Activated T-cell treated with anti-CD3 and anti-CD28 coated beads, Interleukin-2, amount 50 U/mL, for 24 hours (primary cell): ENCODE measurements at places on chromosomes 1 and 21.

GRCh38 chr1:56413671-56414199 is 165.6 kb downstream of the PLPP3 start:
- DNase-seq: no peak

DNA sequence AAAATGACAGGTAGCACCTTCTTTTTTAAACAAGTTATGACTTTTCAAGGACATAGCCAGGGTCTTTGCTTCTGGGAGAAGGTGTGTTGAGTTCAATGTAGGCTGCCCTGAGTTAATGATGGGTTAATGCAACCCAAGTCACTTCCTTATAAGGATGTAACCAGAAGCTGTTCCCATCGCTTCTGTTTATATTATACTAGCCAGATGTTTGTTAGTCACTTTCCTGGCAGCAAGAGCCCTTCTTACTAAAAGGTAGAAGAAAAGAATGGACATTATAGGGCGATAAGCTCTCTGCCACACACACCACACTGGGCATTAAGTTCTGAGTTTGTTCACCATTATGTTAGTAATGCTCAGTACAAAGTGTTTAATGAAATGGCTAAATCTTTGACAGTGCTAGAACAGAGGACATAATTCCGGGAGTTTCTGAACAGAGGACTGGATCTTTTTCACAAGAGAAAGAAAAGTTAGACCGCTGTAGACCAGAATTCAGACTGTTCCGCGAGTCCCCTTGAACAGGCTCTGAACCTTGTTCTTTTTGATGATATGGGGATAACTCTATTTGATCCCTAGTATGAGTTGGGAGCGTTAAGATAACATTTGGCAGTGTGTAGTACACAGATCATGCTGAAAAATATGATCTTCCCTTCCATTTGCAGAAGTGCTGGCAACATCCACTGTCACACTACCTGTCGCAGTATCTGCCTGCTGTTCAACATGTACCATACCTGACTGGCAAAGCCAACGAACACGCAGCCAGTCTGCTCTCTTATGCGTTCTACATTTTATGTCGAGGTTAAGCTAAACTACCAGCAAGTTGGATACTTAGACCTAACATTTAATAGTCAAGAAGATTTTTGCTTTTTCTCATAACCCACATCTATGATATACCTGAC is 41.0 kb downstream of the DEGS1 start:
- no peak for DNase-seq

DNA sequence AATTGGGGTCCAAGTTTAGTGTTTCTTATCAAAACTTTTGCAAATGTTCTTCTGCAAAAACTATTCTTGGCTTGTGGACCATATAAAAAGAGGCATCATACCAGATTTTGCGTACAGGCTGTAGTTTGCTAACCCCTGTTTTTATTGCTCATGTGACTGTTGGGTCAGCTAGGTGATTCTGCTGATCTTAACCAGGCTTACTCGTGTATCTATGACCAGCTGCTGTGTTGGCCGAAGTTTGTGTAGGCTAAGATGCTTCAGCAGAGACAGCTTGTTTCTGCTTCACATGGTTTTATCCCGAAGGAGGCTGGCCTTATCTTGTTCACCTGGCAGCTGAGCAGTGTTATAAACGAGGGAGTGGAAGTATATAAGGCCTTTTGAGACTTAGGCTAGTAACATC is 38.2 kb downstream of the POU2F1 start:
- DNase-seq: no peak

- no peak for DNase-seq
These were observed 18.1 kb downstream of the MAPKAPK2 start for GRCh38 chr1:206702803-206703202.

- DNase-seq: peak; percentile 76
These were observed 33.6 kb downstream of the NUAK2 start for GRCh38 chr1:205287767-205288559.

GRCh38 chr1:226676381-226676780 is 62.7 kb downstream of the ITPKB start:
- DNase-seq: no peak

- DNase-seq: no peak
These were observed 53.5 kb downstream of the FOXD2 start for GRCh38 chr1:47491341-47491753.

GRCh38 chr21:38311765-38312164 is 55.0 kb downstream of the KCNJ15 start:
- DNase-seq: no peak

- DNase-seq: no peak
These were observed 37.3 kb downstream of the ZMYND12 start for GRCh38 chr1:42418516-42418915.

- no peak for DNase-seq
These were observed 54.2 kb upstream of the PBX1 start for GRCh38 chr1:164504749-164505148.

- DNase-seq: no peak
These were observed 157.2 kb downstream of the KIF26B start for GRCh38 chr1:245311887-245312536.

DNA sequence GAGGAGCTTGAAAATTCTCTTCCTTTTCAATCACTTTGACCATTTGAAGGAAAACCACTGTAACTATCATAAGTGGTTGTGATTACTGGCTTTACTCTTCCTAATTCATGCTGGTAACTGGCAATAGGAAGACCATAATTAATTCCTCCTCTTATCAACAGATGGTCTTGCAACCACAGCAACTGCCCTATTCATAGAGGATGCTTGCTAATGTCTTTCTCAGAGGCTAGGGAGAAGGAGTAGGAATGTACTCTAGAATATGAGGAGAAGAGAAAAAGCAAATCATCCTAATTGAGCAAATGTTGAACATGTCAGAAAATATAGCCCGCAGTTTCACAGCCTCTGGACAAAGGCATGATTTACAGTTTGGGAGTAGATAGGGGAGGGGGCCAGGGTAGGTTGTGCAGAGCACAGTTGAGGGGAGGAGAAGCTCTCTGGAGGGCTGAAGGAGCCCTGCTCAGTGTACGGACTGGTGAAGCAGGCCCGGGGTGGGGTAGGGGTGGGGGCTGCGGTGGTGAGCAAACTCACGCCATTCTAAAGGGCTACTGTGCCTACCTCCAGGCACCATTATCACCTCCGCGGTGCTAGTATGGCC is 192.9 kb downstream of the PCP4 start:
- DNase-seq: no peak

GRCh38 chr1:59747420-59748024 is 67.2 kb upstream of the HOOK1 start:
- no peak for DNase-seq

DNA sequence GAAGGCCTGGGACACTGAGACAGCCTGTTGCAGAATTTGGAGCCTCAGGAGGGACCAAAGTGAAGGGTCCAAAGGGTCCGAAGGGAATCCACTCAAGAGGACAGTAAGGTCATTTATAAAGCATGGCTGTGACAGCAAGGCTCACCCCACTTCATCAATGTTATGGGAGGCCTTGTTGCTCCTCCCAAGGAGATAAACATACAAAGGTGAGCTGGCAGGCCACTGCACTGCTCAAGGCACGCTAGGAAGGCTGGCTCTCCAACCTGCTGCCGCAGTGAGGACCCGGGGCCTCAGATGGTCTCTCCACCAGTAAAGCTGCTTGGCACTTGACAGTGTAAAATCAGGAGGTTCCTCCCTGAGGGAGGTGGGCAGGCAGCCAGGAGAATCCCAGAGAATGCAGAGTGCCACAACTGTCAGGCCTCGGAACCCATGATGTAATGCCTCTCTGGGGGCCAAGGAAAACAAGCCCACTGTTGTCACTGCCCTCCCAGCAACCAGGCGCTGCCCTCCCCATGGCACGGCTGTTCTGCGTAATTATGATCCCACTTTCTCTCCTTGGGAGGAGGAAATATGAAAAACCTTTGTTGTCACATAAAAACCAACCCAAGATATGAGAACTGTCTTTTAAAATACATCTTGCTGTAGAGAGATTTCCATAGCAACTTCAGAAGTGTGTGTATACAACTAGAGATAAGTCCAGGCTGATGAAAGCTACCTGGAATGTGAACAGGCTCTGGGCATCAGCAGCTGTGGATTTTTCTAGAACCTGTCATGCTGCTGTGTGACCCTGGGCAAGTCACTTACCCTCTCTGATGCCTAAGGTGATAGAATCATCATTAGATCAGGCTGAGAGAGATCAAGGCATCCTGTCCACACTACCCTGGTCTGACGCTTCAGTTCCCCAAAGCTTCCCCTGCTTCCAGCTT is 102.5 kb downstream of the KCNN3 start:
- DNase-seq: no peak

DNA sequence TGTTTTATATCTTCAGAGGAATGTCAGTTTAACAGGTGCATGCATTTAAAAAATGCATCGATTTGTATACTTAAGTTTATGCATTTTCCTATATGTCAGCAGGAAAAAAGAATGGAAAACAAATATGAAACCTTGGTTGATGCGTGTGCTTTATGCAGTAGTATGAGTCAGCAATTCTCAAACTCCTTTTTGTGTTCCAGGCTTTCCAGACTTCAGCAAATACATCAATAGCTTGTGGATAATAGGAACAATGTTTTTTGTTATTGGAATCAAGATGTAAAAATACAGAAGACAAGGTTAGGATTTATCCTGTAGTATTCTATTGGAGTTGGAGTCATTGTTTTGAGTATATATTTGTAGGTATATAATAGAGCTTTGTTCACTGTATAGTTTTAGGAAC is 45.2 kb downstream of the CHODL start:
- no peak for DNase-seq

GRCh38 chr1:48870596-48870995 is 93.9 kb upstream of the BEND5 start:
- DNase-seq: no peak

- DNase-seq: no peak
These were observed at the start of gene CD101 for GRCh38 chr1:117001254-117001927. CD101 (plus strand) TSS chr1:117001760; CDS start chr1:117001818, 58 bp downstream.

DNA sequence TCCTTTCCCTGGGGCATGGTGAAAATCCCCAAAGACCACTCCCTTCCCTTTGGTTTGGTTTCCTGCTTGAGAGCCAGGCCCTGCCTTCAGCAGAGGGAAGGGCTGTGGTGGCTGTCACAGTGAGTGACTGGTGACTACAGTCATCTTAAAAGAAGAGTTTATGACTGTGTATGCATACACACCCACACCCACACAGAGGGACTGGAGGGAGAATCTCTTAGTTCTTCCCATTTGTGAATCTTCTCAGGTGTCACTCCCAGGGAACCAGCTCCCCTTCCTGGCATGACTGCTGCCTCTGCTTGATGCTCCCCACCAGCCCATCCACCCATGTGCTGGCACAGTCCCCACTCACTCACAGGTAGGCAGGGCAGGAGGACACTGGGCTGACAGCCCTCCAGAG is 3.9 kb upstream of the KCNA2 start:
- no peak for DNase-seq

DNA sequence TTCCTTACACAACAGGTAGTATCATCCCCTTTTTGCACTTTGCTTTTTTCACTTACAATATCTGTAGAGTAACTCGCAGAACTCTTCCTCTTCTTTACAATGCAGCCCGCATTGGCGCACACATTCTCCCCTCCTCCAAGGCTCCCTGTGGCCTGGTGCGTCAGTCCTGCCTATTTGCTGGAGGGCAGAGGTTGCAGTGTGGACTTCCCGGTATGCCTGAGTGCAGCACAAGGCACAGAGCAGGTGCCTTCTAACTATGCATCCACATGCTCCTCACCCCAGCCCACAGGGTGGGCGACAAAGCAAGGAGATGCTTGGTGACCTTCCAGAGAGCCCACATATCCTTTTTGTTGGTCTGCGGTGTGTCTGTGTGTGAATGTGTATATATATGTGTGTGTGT is 53.3 kb downstream of the ARHGEF11 start:
- no peak for DNase-seq

DNA sequence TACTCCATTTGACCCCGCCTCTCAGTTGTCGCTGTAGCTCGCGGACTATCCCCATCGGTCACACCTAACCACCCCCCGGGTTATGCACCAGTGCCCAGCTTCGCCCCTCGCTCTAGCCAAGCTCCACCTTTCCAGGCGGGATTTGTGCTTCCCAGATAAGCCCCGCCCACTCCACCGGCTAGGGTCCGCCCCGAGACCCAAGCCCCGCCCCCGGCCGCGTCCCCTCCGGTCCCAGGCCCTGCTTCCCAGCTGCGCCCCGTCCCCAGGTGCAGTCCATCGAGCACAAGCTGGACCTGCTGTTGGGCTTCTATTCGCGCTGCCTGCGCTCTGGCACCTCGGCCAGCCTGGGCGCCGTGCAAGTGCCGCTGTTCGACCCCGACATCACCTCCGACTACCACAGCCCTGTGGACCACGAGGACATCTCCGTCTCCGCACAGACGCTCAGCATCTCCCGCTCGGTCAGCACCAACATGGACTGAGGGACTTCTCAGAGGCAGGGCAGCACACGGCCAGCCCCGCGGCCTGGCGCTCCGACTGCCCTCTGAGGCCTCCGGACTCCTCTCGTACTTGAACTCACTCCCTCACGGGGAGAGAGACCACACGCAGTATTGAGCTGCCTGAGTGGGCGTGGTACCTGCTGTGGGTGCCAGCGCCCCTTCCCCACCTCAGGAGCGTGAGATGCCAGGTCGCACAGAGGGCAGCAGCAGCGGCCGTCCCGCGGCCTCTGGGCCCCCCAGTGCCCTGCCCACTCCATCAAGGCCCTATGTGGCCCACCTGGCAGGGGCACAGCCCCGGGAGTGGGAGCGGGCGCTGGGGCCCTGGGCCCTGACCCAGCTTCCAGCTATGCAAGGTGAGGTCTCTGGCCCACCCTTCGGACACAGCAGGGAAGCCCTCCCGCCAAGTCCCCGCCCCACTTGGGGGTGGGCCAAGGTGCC is 23.9 kb downstream of the CITED4 start:
- no peak for DNase-seq

DNA sequence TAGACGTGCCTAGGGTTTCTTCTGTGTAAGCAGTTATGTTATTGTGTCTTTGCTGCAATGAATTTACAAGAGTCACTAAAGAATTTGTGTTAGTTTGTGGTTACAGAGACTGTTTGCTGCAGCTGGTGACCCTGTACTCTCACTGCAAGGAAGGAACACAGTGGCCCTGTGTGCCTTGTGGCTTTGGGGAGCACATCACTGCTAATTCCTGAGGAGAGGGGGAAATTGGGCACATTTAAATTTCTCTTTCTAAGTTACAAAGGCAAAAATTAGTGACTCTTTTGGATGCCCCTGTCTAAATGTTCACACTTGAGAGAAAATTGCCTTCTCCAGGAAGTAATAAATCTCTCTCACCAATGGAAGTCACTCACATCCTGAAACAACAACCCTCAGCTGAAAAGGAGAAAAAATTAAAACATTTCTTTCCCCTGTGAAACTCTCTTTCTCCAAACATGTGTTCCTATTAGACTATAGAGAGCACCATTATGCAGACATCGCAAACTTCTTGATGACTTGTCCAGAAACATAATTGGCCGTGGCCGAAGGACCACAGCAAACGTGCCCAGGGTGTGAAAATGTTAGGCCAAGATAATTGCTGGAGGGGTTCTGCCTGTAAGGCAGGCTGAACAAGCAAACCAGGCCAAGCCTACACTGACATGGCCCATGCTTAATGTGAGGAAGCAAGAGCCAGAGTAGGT is 32.3 kb upstream of the SPAG17 start:
- no peak for DNase-seq

- no peak for DNase-seq
These were observed 41.1 kb downstream of the IL6R start for GRCh38 chr1:154446292-154446691.

- no peak for DNase-seq
These were observed 137.6 kb downstream of the ZZZ3 start for GRCh38 chr1:77544845-77545244.
